ENCODE measurements at places on chromosomes 4 and X. TPM values are rescaled to one million over a fixed set of nuclear protein-coding genes. Genes with fewer than 3 reads are reported as not detected.

Gene XAGE1A
- not detected for total RNA-seq

Gene CSAG3
- total RNA-seq, result not detected

Gene TCEAL6
- not detected for total RNA-seq

Gene AGTR2
- not detected for total RNA-seq

Gene PKD2
- total RNA-seq, result 24.4 TPM

Gene SLC16A2
- not detected for total RNA-seq

Gene CABS1
- not detected for total RNA-seq

Gene CTAG2
- not detected for total RNA-seq

Gene HS6ST2
- not detected for total RNA-seq

Gene MAGEB4
- total RNA-seq, result not detected

Gene ZNF330
- total RNA-seq, result 40.0 TPM

Gene UCP1
- total RNA-seq, result not detected

Gene CENPVL1
- not detected for total RNA-seq

Gene SOWAHB
- total RNA-seq, result not detected

Gene COL4A6
- total RNA-seq, result not detected

Gene AFF2
- 5.4 TPM for total RNA-seq

Gene GAGE12F
- not detected for total RNA-seq

Gene VSIG1
- total RNA-seq, result 9.0 TPM

Gene PRRG1
- total RNA-seq, result not detected

Gene ARHGEF6
- total RNA-seq, result 164 TPM

Gene CCDC110
- total RNA-seq, result not detected

Gene ZMAT1
- total RNA-seq, result 3.8 TPM

Gene FAT1
- total RNA-seq, result 0.36 TPM

Gene SLC10A3
- 22.1 TPM for total RNA-seq

Gene TLL1
- total RNA-seq, result not detected

Gene XAGE5
- not detected for total RNA-seq

Gene PHKA2
- total RNA-seq, result 21.3 TPM

Gene EFHC2
- 0.27 TPM for total RNA-seq

Gene RIPPLY1
- not detected for total RNA-seq

Gene OPN1LW
- not detected for total RNA-seq

Gene DMRTC1B
- not detected for total RNA-seq

Gene RNF212
- total RNA-seq, result 1.2 TPM

Gene AMOT
- total RNA-seq, result 2.3 TPM

Gene CYSLTR1
- total RNA-seq, result 29.9 TPM

Gene PRIMPOL
- total RNA-seq, result 21.2 TPM

Gene CFI
- not detected for total RNA-seq

Gene LEF1
- total RNA-seq, result 173 TPM

Gene GABRE
- not detected for total RNA-seq

Gene DUSP21
- not detected for total RNA-seq

Gene CT45A5
- total RNA-seq, result 0.23 TPM

All from T-helper 2 cell treated with Interferon-gamma antibody and Interleukin-4, amounts not matched to agents 100 ng/mL and 5 ng/mL, for 36 hours (primary cell).